ENCODE measurements at places on chromosomes 11 and 22. TPM values are rescaled to one million over a fixed set of nuclear protein-coding genes. Genes with fewer than 3 reads are reported as not detected.
A peak's percentile ranks its signal among the peaks of the same experiment; 100 is the strongest.

- no peak for DNase-seq
Observed at GRCh38 chr11:24375931-24376330, 120.9 kb upstream of the LUZP2 start.

- DNase-seq: peak; percentile 83
Observed at GRCh38 chr22:41288245-41288946, 2.4 kb upstream of the RANGAP1 start.

- DNase-seq: no peak
Observed at GRCh38 chr11:103942646-103943045, 93.8 kb upstream of the DDI1 start.

DNA sequence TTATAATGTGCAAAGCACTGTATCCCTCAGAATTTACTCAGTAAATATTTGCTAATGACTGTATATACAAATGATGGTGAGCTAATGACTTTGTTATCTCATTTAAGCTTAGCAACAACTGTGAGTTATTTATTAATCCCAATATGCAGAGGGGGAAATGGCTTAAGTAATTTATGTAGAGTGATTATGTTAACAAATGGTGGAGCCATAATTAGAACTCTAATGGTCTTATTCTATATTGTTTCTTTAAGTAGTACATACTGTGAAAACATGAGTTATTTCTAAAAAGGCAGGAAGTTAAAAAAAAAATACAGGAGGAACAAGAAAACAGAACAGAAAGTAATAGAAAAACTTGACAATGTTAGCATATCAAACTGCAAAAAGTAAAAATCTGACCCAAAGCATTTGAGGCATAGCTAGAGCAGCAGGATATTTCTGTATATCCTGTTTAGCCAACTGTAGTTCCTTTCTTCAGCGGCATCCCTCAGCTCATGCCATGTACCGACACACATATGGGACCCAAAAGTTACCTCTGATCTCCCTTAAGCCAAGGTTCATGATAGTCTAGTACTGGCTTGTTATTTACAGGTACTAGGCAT, 94.2 kb downstream of the FCHSD2 start:
- no peak for DNase-seq

RAB36 gene
- total RNA-seq: 1.0 TPM

DNA sequence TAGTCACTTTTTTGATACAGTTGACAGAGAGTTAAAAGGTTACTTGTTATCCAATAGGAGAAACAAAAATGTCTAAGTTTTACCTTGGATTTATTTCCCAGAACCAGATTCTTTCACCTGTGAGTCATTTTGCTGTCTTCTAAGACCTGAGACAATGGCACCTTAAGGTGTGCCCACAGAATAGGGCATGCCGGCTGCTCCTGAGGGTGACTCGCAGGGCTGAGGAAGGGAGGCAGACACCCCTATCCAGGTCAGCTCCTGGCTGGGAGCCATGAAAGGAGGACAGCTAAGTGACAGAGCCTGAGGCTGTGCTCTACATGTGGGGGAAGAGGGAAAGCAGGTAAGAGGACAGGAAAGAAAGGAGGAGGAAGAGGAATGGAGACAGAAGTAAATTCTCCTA, 67.8 kb downstream of the RASSF10 start:
- no peak for DNase-seq

DNA sequence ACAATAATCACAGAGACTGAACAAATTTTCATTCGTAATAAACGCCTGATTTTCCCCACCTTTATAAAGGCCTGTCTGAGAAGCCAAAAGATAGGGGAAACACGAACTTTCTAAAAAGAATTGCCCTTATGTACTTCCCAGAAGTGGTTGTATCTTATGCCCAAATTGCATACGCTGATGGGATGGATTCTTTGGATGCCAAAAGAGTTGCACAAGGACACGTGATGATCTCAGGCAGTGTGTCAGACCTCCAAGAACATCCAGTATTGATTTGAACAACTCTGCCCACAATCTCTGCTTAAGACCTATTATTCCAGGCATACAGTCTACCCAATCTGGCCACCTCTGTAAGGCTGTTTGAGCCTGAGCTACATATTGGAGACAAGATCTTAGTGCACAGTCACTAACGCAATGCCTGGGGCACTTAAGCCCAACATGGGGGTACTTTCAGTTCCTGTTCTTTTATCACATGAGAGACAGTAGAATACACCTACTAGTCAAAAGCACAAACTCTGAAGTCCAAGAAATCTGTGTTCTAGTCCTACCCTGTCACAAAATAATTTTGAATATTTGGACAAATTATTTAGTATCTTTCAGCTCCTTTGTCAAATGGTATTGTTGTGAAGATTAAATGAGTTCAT, 38.9 kb downstream of the OR10A6 start:
- peak; percentile 33 for DNase-seq

GRCh38 chr11:69013009-69013951, at the start of gene MRGPRF:
Gene MRGPRF, minus strand, starts transcription at chr11:69013246. Its CDS starts 3,345 bp downstream, at chr11:69009901.
- no peak for DNase-seq

GRCh38 chr22:34592123-34592740, 473.7 kb upstream of the ISX start:
- DNase-seq: no peak

DNA sequence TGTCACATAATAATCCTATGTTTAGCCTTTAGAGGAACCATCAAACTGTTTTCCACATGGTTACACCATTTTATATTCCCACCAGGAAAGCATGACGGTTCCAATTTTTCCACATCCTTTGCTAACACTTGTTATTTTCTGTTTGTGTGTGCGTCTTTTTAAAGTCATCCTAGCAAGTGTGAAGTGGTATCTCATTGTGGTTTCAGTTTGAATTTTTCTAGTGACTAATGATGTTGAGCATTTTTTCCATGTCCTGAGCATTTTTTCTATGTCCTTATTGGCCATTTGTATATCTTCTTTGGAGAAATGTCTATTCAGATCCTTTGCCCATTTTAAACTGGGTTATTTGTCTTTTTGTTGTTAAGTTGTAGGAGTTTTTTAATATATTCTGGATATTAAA, 53.7 kb upstream of the DEPDC7 start:
- no peak for DNase-seq

DNA sequence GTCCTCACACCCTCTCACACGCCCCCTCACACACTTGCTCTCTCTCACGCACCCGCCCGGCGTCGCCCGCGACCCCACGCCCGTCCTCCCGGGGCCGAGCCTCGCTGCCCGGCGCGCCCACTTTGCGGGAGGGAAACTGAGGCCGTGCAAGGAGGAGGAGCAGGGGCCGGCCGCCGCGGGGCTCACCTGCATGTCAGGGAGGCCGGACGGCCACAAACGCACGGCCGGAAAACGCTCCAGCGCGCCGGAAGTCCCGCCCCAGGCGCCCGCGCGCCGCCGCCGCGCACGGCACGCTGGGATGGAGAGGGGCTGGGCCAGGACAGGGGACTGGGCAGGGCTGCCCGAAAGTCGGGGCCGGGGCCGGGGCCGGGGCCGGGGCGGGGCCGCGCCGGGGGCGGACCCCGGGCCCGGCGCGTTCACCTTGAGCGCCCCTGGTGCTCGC, at the start of gene CHID1:
Gene CHID1 (minus strand): TSS at position 222 of the 442 bp plus-strand sequence. CDS start 5,994 bp downstream, outside the sequence.
- peak; percentile 91 for DNase-seq

TENM4 gene
- 23.5 TPM for total RNA-seq

All from Daoy (cell line).